ENCODE measurements at places on chromosomes 6 and 20.
A peak's percentile ranks its signal among the peaks of the same experiment; 100 is the strongest.

- no peak for DNase-seq
These were observed 1.4 kb downstream of the FGD2 start for GRCh38 chr6:37006793-37007339.

DNA sequence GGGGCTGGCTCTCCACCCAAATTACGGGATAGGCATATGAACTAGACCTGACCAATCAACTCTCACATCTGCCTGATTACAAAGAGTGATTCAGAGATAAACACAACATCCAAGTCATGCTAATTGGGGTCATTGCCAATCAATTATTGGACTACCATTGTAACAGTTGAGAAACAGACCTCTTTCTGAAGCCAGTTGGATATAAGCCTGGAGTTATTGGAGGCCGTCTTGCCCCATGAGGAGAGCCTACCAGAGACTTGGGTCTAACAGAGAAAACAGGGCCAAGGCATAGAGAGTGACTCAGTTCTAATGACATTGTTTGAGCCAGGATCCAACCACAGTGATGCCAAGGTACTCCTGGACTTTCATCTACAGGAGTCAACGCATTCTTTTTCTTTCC is 39.4 kb upstream of the HIVEP2 start:
- no peak for DNase-seq

DNA sequence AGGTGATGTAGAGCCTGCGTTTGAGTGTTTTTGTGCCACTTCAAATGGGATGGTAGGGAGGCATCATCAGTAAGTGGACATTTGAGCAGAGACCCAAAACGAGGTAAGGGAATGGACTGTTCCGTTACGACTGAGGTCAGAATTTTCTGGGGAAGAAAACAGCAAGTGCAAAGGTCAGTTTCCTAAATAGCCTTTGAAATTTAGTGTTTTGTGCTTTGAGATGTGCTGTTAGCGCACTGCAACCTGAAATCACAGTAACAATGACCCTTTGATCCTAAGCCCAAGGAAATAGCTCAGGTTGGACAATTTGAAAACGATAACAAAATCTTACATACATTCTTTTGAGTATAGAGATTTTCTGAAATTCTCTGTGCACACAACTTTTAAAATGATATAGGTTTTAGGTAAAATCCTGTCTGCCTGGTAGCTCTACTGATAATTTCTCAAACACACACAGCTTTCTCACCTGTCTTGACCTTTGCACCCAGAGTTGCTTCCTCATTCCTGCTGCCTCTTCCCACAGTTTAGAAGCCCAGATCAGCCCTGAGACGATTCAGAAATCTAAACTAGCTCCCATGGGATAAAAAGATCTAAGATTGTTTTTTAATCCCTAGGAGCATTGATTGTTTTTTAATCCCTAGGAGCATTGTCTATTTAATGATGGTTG is 22.1 kb downstream of the DCBLD1 start:
- DNase-seq: no peak

DNA sequence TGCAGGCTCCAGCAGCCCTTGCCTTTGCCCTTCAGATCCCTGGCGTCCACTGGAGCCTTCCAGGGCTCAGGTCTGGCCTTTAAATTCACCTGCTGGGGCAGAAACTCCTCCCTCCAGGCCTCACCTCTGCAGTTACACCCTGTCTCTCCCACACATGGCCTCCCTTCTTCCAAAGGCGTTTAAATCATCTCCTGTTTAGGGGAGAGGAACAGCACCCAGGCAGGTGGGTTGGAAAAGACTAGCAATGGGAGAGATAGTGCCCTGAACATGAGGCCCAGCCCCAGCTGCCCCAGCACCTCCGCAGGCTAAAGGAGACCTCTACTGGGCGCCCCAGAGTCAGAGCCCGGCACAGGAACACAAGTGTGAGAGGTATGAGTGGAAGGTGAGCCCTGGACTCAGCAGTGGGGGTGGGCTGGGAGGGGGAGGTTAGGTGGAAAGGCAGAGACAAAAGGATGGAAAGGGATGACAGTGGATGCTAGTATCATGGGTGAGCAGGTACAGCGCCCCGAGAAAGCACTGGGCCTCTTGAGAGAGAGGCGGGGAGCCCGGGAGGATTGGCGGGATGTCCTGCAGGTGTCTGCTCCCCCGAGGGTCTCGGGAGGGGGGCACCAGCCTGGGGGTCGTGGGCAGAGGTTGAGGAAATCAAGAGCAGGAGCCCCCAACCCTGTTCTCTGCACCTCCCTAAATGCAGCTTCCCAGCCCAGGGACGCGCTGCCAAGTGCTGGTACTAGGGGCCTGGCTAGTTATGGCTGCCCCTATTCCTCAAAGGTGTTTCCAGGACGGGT is at the start of gene CST9:
Gene CST9, minus strand, starts transcription at position 51 of the 785 bp plus-strand sequence. CDS start 53 bp downstream, outside the sequence.
- no peak for DNase-seq

DNA sequence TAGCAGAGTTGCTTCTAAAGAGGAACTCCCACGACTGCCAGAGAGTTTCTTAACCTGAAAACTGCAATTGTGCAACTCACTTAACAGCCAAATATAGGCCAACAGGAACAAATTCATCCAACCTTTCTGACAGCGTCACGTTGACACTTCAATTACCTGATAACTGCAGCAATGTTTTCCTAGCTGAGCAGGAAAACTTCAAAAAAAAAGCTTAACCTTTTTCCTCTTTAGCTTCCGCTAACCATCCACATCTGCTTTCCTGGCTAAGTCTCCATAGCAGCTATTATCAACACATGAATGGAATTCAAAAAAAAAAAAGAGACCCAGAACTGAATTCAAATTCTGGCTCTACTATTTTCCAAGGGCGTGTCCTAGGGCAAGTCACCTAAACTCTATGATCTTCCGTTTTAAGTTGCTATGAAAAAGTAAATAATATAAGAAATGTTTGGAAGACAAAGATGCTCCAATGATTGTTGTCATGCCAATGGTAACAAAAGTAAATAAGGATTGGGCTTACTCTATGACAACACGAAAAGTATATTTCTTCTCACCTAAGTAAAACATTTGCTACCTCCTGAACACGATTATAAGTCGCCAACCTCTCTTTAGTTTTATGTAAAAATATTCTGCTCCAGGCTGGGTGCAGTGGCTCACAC is 524.6 kb upstream of the JARID2 start:
- no peak for DNase-seq

DNA sequence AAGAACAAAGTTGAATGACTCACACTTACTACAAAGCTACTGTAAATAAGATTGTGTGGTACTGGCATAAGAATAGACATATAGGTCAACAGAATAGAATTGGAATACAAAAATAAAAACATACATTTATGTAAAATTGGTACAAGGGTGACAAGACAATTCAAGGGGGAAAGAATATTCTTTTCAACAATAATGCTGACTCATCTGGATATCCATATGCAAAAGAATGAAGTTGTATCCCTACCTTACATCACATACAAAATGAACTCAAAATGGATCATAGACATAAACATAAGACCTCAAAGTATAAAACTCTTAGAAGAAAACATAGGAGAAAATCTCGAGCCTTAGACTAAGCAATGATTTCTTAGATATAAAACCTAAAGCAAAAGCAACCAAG is 50.9 kb downstream of the TRMT6 start:
- DNase-seq: no peak

DNA sequence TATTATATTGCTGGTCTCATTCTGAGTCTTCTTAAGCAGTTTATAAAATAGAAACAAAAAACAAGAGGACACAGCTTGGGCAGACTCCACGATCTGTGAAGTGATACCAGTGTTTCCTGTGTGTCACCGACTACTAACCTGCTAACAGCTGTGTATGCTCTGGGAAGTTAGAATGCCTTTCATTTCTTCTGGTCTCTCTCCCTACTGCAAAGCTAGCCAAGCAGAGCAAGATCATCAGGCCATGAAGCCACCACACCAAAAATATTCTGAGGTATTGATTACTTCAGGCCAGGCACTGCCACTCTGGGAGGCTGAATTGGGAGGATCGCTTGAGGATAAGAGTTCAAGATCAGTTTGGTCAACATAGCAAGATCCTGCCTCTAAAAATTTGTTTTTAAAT is 46.9 kb upstream of the SMIM29 start:
- DNase-seq: no peak

- no peak for DNase-seq
These were observed 39.4 kb downstream of the TRAF3IP2 start for GRCh38 chr6:111566222-111566734.

DNA sequence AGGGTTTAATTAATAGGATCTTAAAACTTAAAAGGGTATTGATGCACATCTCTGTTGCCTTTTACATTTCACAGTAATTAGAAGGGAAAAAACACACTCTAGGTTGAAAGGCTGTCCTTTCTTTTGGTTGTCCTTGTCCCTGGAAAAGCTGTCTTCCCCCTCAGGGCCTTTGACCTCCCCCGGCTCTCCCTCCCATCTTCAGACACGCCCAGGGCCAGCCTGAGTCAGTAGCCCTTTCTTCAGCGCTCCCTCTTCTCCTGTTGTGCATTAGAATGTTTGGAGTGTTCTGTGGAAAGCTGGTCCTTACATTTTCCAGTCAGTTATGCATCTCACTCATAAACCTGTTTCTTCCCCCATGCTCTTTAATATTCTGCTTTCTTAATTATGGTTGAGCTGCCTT is 157.0 kb downstream of the MTHFD1L start:
- DNase-seq: no peak

DNA sequence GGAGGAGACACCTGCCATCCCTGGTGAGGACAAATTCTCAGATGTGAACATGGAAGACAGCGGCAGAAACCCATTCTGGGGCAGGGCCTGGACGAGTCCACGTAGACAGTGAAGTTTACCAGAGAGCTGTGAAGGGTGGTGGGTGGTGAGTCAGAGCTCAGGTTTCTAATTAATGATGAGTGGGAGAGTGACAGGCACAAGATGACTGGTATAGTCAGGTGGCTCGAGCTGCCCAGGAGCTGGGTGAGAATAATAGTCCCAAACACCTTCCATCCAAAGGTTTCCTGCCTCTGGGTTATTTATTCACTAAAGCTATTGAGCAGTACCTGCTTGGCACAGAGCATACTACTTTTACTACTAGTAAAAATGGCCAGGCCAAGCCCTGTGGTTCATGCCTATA is 6.0 kb downstream of the TLDC2 start:
- DNase-seq: no peak

DNA sequence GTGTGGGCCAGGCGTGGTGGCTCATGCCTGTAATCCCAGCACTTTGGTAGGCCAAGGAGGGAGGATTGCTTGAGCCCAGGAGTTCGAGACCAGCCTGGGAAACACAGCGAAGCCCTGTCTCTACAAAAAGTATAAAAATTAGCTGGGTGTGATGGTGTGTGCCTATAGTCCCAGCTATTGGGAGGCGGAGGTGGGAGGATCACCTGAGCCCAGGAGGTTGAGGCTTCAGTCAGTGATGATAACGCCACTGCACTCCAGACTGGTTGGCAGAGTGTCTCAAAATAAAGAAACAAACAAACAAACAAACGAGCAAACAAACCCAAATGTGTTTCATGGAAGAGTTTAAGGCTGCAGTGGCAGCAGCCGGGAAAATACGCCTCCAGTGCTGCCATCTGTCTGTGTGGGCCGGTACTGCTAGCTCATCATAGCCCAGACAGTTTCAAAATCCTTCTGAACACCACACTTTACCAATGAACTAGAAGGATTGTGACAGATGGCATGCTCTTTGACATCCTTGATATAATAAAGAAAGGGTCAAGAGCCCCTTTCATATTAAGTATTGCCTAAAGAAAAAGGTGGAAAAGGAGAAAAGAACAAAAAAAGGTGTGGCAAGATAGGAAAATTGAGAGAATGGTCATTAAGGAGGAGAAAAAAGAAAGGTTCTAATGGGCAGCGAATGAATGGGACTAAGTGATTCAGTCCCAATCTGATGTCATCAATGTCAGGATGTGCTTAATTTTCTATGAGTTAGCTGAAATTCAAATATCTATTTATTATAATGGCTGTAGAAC is 298.6 kb downstream of the SYNE1 start:
- peak; percentile 37 for DNase-seq

- DNase-seq: no peak
These were observed 19.6 kb downstream of the NT5E start for GRCh38 chr6:85469276-85470022.

DNA sequence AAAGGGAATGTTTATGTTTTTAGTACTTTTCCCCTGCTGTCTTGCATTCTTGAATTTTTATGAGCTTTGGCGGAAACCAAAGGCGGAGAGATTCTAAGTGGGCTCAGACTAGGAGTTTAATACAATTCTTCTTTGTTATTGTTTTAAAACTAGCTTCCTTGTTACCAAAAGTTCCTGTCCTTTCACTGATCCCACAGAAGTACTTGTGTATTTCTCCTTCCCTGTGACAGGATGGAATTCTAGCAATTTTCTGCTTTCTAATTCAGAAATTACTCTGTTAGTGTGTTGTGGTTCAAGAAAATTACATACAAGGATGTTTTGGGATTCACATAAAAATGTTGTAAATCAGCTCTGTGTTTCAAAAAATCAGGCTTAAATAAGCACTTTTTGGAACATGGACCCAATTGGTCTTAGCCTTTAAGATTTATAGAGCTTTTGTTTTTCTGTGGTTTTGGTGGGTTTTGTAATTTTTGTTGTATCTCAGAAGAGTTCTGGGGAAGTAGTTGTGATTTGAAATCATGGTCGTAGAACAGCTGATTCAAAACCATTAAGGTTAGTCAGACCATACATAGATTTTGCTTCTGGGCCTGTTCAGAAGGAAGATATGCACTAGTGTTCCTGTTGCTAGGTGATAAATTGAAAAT is 17.6 kb upstream of the CTAGE9 start:
- no peak for DNase-seq

GRCh38 chr6:46199387-46199786 is 28.6 kb upstream of the ENPP5 start:
- DNase-seq: no peak

DNA sequence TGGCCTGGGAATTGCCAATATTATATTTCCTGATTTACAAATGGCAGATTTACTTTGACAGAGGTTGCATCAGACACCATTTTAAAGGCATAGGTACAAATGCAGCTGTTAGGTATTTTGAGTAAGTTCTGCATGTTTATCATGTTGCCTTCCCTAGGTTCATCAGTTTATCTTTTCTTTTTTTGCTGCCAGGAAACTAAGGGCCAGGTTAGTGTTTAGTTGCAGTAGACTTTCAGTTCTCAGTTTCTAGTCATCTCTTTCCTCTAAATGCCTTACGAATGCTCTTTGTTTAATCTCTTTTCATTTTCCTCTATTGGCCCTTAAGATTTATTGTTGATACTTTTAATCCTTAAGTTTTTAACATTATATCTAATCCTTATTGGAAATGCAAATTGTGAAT is 129.9 kb downstream of the SMAP1 start:
- no peak for DNase-seq

- DNase-seq: no peak
These were observed 27.1 kb downstream of the BCAS4 start for GRCh38 chr20:50821994-50822393.

GRCh38 chr6:43733471-43734293 is 36.3 kb upstream of the VEGFA start:
- DNase-seq: no peak

- no peak for DNase-seq
These were observed 271.9 kb upstream of the MARCKS start for GRCh38 chr6:113585246-113585645.

Measured in stimulated activated CD4-positive, alpha-beta T cell treated with anti-CD3 and anti-CD28 coated beads, Interleukin-4, amount 100 ng/mL, for 48 hours (primary cell).